ENCODE measurements at places on chromosomes 3 and 15. TPM values are rescaled to one million over a fixed set of nuclear protein-coding genes. Genes with fewer than 3 reads are reported as not detected.

The CFAP100 gene
- total RNA-seq: not detected

The LNP1 gene
- total RNA-seq: 7.0 TPM

The AADACL2 gene
- total RNA-seq: not detected

GRCh38 chr3:115660646-115661337, 37.5 kb downstream of the GAP43 start:
- no peak for DNase-seq

GRCh38 chr15:87632364-87632763, 624.2 kb downstream of the NTRK3 start:
- DNase-seq: no peak

Data from H4 (cell line).